ENCODE measurements at places on chromosomes 2 and 18. TPM values are rescaled to one million over a fixed set of nuclear protein-coding genes. Genes with fewer than 3 reads are reported as not detected.

PLCL1 gene
- 13.0 TPM for total RNA-seq

FAM228A gene
- total RNA-seq = 0.80 TPM

CENPA gene
- 1.5 TPM for total RNA-seq

SRD5A2 gene
- total RNA-seq = 2.9 TPM

- no peak overlapping the region for H3K27ac ChIP-seq
- DNase-seq = no peak
- H3K4me1 ChIP-seq = no peaks in the 10 kb centered on the region
- H3K4me3 ChIP-seq = no peak overlapping the region
- peaks cover 92% of the 10 kb centered on the region for H3K27me3 ChIP-seq
These were observed 2.5 kb downstream of the RAX start for GRCh38 chr18:59270689-59271257.

DNA sequence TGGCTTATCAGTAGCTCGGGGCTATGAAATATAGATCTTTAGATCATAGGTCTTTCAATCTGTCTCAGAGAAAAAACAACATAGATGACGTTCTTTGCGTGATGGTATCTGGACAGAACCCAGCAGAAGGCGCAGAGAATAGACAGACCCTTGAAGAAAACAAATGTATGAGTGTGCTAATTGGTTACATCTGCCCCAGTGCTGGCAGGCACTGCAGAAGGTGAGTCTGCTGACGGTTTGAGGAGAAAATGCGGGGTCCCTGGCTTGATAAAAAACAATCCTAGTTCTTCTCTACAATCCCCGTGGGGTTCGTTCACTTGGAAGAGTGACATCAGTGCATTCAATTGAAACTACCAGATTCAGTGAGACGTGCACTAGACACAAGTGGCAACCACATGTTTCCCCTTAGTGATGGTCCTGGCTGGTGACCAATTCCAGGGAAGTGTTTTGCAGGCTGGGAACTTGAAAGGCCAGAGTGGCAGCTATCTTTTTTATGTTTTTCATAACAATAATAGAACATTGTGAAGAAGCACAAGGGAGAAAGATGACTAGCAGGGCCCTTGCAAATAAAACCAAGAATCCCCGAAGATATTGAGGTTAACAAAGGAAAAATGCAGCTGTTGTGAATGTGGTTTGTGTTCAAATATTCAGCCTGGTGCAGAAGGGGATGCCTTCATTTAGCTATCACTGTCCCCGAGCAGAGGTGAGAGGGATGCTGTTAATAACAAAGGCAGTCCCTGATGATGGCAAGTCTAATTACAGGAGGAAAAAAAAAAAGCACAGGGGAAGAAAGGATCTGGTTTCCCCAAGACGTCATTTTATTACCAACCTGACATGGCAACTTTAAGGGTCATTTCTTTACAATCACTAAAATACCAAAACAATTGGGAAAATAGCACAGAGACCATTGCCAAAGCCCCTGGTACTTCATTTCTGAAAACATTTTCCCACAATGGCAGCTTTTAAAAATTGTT lies 337.6 kb upstream of the FIGN start:
- no peaks in the 10 kb centered on the region for H3K4me1 ChIP-seq
- H3K36me3 ChIP-seq = no peaks in the 10 kb centered on the region
- no peaks in the 10 kb centered on the region for H3K27me3 ChIP-seq
- DNase-seq = no peak
- H3K27ac ChIP-seq = no peak overlapping the region

GRCh38 chr2:25303633-25304236 lies 38.0 kb downstream of the DNMT3A start:
- no peaks in the 10 kb centered on the region for H3K4me1 ChIP-seq
- peak; percentile 37 for DNase-seq
- H3K27ac ChIP-seq = no peak overlapping the region
- no peaks in the 10 kb centered on the region for H3K27me3 ChIP-seq
- no peaks in the 10 kb centered on the region for H3K36me3 ChIP-seq
- H3K4me3 ChIP-seq = no peak overlapping the region

GRCh38 chr2:125085904-125086303 lies 1060.8 kb downstream of the CNTNAP5 start:
- H3K4me1 ChIP-seq = no peaks in the 10 kb centered on the region
- no peaks in the 10 kb centered on the region for H3K27me3 ChIP-seq
- no peak overlapping the region for H3K4me3 ChIP-seq
- no peak overlapping the region for H3K27ac ChIP-seq
- DNase-seq = no peak
- no peaks in the 10 kb centered on the region for H3K36me3 ChIP-seq

DNA sequence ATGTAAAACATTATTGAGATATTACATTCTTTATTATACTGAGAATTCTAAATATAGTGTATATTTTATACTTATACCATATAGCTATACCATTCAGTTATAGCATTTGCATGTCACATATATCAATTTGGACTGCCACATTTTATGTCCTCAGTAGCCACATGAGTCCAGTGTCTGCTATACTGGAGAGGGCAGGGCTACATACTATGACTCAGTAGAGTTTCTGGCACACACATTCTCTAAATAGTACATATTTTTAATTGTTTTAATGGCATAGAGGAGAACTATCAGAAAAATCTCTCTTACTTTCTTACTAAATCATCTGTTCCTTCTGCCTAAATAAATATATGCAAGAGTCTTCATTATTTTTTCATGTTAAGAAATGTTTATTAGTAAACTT lies 55.4 kb upstream of the COL5A2 start:
- DNase-seq = no peak
- no peaks in the 10 kb centered on the region for H3K4me1 ChIP-seq
- H3K27ac ChIP-seq = no peak overlapping the region
- no peaks in the 10 kb centered on the region for H3K27me3 ChIP-seq

- no peak for DNase-seq
- H3K27ac ChIP-seq = peak overlapping the region; percentile 66
- H3K36me3 ChIP-seq = no peaks in the 10 kb centered on the region
- no peak overlapping the region for H3K4me3 ChIP-seq
These were observed 29.0 kb upstream of the ATL2 start for GRCh38 chr2:38405917-38406596.

DNA sequence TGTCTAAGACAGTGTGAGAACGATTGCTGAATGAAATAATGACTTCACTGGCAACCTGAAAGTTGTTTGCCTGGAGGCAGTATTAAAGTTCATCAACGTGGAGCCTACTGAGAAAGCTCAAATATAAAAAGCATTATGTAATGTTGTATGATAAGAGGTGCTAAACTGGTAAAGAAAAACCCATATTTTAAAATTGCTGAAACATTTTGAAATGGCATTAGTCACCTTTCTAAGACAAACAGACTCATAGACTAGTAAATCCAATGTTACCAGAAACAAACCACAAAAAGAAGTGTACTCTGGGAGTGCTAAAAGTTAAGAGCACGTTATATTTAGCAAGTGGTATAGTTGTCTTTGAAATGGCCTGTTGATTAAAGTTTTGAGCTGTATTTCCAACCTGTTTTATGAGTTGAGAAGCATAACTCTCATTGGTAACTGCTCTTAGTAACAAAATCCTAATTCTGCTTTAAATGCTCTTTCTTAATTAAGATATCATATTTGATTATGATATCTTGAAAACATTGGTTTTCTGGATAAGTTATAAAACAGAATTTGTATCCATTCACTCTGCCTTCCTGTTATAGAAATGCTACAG lies 62.7 kb downstream of the CYP1B1 start:
- H3K4me3 ChIP-seq = no peak overlapping the region
- H3K36me3 ChIP-seq = peaks cover 2% of the 10 kb centered on the region
- DNase-seq = no peak
- H3K4me1 ChIP-seq = no peaks in the 10 kb centered on the region
- H3K27ac ChIP-seq = no peak overlapping the region

- no peak overlapping the region for H3K4me3 ChIP-seq
- H3K27me3 ChIP-seq = no peaks in the 10 kb centered on the region
- H3K4me1 ChIP-seq = no peaks in the 10 kb centered on the region
- H3K36me3 ChIP-seq = no peaks in the 10 kb centered on the region
These were observed 252.1 kb upstream of the NT5C1B start for GRCh38 chr2:18841248-18842150.

GRCh38 chr18:2902327-2902726 lies 55.5 kb downstream of the EMILIN2 start:
- H3K27ac ChIP-seq = peak overlapping the region; percentile 79
- no peak overlapping the region for H3K4me3 ChIP-seq
- no peak for DNase-seq
- H3K27me3 ChIP-seq = no peaks in the 10 kb centered on the region

DNA sequence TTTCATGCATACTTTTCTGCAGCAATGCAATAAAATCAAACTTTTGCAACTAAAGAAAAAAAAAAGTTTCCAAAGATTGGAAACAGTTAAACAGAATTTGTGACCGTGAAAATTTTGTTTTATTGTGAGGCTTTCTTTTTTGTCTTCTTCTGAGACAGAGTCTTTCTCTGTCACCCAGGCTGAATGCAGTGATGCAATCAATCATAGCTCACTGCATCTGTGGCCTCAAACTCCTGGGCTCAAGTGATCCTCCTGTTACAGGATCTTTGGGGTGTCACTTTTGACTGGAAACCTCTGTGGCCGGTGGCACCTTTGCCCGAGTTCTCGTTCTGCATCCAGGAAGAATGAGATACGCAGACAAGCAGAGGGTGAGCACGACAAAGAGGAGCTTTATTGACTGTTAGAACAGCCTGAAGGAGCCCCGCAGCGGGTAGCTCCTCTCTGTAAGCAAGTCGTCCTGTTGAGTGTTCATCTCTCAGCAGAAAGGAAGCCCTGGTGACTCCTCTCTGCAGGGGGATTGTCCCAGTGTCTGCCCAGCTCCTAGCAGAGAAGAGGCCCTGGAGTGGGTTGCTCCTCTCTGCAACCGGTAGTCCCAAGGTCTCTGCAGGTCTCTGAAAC lies 16.9 kb upstream of the ILKAP start:
- no peaks in the 10 kb centered on the region for H3K4me1 ChIP-seq
- no peak for DNase-seq
- no peaks in the 10 kb centered on the region for H3K27me3 ChIP-seq
- no peak overlapping the region for H3K27ac ChIP-seq
- H3K36me3 ChIP-seq = no peaks in the 10 kb centered on the region

DNA sequence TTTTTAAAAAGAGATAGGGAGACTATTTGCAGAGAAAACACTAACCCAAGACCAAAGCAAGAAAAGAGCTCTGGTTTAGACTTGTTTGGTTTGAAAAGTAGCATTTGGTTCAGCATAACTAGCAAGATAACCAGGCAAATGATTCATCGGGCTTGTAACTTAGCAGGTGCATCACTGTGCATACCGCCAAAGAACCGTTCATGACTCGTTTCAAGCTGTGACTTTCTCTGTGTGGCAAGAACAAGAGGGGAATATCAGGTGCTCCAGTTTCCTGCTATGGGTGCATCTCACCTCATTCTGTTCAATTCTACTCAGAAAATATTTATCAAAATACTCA lies 244.9 kb downstream of the ETAA1 start:
- no peaks in the 10 kb centered on the region for H3K36me3 ChIP-seq
- H3K27ac ChIP-seq = no peak overlapping the region
- H3K4me1 ChIP-seq = no peaks in the 10 kb centered on the region
- no peak for DNase-seq
- H3K27me3 ChIP-seq = no peaks in the 10 kb centered on the region

DNA sequence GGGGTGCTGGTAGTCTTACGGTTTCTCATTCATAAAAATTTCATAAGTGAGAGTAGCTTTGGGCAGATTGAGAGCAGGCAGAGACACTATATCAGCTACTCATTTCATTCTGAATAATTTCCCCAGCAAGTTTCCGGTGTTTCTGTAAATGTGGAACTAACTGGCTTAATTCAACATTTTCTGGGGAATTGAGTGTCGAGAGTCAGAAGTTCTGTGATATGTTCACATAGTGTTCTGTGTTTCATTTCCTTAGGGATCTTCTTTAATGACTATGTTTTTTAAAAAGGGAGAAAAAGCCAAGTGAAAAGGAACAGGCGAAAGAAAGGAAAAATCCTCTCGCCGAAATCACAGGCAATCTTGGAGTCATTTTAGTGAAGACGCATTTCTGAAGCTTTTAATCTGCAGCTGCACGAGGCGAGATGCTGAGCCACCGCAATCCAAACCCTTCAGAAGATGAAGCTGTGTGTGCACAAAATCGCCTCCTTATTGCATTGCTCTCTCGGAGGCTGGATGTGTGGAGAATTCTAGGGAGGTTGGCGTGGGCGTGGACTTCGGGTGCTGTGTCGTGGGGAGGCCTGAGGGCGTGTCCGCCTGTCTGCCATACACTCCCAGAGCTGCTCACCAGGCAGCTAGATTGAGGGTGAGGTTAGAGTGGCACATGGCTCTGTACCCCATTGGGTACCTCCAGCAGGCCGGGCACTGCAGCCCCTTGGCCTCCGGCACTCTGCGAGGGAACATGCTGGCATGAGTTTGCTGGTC lies 38.4 kb upstream of the HDAC4 start:
- H3K27me3 ChIP-seq = no peaks in the 10 kb centered on the region
- H3K27ac ChIP-seq = no peak overlapping the region
- no peak overlapping the region for H3K4me3 ChIP-seq

DNA sequence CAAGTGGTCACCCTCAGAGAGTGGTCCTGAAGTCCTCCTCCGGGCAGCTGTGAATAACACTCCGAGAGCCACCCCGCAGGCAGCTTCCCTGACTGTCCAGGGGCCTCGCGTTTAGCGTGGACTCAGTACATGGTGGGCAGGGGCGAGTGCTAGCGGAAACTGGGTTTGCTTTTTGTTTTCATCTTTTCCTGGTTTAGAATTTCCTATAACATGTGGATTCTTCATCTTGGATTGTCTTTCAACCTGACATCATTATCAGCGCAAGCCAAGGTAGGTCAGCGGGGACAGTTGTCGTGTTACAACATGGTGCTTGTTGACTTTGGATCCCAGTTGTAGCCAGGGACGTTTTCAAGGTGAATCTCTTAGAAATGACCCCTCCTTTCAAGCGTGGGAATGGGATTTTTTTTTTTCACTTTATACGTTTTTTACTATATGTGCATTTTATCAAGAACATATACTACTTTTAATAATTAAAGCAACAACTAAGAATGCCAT lies 20.9 kb downstream of the RMC1 start:
- peaks cover 1% of the 10 kb centered on the region for H3K4me1 ChIP-seq
- H3K4me3 ChIP-seq = no peak overlapping the region
- no peak overlapping the region for H3K27ac ChIP-seq
- DNase-seq = no peak
- no peaks in the 10 kb centered on the region for H3K27me3 ChIP-seq

DNA sequence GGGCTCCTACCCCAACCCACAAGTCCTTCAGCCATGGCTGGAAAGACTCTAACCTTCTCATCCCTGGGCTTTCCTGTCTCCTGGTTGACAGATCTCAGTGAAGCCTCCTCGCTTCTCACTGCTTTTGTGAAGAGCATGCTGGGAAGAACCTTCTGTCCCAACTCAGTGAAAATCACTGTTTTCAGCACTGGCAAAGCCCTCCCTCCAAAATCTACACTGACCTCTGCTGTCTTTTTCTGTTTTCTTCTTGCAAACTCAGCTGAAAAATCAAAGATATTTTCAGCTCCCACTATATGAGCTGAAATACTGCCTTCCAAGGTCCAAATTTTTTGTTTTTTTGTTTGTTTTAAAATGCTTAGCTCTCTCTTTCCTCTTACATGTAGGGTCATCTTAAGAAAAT lies 266.3 kb upstream of the AGAP1 start:
- peaks cover 31% of the 10 kb centered on the region for H3K4me1 ChIP-seq
- H3K4me3 ChIP-seq = no peak overlapping the region
- no peaks in the 10 kb centered on the region for H3K27me3 ChIP-seq
- no peaks in the 10 kb centered on the region for H3K36me3 ChIP-seq
- no peak for DNase-seq
- H3K27ac ChIP-seq = no peak overlapping the region

- H3K36me3 ChIP-seq = no peaks in the 10 kb centered on the region
- no peak overlapping the region for H3K4me3 ChIP-seq
- no peak overlapping the region for H3K27ac ChIP-seq
- no peak for DNase-seq
These were observed 105.6 kb downstream of the SMAD7 start for GRCh38 chr18:48845174-48845573.

Measured in lung (tissue), 17 donors.